ENCODE measurements at places on chromosomes 1 and 21.

GRCh38 chr1:203860396-203861025, 888 bp upstream of the SNRPE start:
- peak; percentile 16 for DNase-seq

GRCh38 chr1:16393570-16394521, 26.8 kb downstream of the SZRD1 start:
- no peak for DNase-seq

- DNase-seq, result no peak
Observed at GRCh38 chr1:50112193-50112592, 3.5 kb downstream of the ELAVL4 start.

DNA sequence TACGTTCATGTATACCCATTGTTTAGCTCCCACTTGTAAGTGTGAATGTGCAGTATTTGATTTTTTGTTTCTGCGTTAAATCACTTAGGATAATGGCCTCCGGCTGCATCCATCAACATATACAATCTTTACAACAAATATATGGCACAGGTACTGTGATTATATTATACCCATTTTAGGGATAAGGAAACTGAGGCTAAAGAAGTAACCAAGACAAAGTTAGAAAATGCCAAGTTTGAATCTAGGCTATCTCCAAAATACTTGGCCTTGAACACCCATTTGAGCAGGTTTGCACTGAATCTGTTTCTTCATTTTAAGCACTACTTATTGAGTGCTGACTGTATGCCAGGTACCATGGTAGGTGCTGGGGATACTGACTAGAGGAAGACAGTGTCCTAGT, 149.6 kb downstream of the PBX1 start:
- no peak for DNase-seq

GRCh38 chr1:26972390-26972789, 12.1 kb upstream of the KDF1 start:
- no peak for DNase-seq

GRCh38 chr21:40618191-40618973, 228.6 kb downstream of the DSCAM start:
- DNase-seq, result no peak

- no peak for DNase-seq
Observed at GRCh38 chr1:183030053-183030452, 6.8 kb downstream of the LAMC1 start.

GRCh38 chr21:34202553-34203372, 129.4 kb downstream of the MRPS6 start:
- no peak for DNase-seq

DNA sequence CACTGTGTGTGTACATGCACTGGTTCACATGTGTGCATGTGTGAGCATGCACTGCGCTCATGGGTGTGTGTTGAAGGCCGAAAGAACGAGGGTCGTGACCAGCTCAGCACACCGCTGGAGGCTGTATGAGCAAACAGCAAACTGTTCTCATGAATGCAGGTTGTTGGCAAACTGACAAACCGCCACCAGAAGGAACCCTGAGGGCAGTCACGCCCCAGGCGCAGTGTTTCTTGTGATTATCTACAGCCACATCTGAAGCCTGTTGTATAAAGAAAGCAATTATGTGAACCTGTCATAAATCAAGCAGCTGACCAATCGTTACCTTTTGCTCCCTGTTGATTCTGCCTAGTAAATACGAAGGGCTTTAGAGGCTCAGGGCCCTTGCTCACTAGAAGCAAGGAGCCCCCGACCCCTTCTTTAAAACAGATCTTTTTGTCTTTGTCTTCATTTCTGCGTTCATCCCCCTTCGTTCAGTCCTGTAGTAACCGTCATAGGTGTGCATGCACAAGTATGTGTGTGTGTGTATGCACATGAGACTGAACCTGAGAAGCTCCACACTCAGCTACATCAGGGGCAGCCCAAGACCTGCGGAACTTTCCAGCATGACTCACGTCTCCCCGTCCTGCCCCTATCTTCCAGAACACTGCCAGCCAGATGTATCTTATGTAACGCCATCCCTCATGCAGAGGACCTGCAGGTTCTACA, 16.8 kb upstream of the RIPK4 start:
- no peak for DNase-seq

- DNase-seq, result no peak
Observed at GRCh38 chr1:242639104-242639503, 114.6 kb upstream of the PLD5 start.

DNA sequence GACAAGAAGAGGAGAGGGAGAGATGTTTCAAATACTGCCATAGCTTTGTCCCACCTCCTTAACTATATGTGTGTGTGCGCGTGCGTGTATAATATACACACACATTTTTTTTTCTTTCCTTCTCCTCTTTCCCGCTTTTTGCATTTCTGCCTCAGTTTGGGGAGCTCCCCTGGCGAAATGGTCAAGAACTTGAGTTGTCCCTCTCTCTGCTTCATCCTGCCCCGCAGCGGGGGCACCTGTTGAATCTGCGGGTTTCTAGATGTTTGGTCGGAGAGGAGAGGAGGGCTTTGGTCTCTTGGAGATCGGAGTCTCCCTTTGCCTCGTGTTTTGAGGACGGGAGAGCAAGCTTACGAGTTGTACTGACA, 504 bp downstream of the SCCPDH start:
- peak; percentile 61 for DNase-seq

DNA sequence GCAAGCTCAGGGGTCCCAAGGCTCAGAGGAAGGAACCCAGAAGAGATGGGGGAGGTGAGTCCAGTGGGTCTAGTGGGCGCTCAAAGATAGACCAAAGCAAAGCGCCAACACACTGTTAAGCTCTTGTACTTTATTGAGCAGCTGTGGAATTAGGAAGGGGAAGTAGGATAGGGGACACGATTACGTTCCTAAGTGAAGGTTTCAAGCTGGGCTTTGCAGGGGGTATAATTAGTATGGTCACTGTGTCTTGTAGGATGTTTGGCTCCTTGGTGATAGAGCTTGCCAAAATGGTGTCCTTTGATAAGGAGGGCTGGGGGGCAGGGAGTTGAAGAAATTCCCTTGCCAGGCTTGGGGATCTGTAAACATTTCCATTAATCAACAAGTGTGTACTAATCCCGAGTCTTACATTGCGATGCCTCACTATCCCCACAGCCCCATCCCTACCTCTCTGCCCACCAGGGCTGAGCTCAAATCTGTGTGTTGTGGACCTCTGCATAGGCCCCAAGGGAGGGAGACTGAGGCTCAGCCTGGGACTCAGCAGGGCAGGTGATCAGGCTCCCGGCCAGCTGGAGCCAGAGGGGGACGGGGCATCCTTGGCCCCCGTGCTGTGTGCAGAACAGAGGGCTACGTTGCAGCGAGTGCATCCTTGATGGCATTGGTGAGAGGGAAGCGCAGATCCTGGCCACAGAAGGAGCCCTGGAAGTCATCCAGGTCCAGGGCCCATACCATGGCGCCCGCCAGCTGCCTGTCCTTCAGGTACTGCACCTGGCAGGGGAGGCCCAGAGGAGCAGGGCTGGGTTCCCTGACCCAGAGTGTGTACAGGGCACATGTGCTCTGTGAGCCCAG, 3.4 kb upstream of the MYBPH start:
- no peak for DNase-seq

DNA sequence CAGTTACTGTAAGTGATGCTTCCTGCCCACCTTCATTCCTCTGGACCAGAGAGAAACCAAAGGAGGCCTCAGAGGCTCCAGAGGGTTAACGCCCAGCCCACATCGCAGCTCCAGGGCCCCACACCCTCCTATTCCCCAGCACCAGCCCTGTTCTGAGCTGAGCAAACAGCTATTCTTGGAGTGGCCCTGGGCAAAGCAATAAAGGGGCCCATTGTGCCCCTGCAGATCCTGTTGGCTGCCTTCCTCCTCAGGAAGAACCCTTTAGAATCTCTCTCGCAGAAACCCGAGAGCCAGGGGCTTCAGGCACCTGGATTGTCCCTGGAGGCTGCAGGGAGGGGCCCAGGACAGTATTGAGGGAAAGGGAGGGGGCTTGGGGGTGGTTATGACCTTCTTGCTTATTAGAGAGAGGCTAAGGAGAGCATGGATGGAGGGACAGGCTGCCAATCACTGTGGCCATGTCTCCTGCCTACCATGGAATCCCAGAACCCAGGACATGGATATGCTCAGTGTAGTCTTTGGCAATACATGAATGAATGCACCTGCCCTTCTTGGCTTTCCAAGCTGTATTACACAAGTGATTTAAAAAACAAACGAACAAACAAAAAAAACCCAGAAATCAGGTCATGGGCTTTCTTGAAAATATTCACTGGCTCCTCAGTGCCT, 9.2 kb downstream of the PADI2 start:
- no peak for DNase-seq

GRCh38 chr1:164562511-164562910, 3.5 kb downstream of the PBX1 start:
- DNase-seq, result no peak

Data from muscle of arm (tissue), 14 donors.